ENCODE measurements at places on chromosomes 3 and 15.

DNA sequence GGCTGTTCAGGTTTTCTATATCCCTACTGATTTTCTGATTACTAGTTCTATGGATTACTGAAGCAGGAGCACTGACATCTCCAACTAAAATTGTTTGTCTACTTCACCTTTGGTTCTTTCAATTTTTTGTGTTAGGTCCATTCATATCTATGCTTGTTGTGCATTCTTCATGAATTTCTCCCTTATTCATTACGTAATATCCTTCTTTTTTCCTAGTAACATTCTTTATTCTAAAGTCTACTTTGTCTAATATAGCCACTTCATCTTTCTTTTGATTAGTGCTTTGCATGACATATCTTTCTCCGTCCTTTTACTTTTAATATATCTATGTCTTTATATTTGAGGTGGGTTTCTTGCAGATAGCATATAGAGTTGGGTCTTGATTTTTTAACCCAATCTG is 116.3 kb upstream of the BHLHE40 start:
- DNase-seq = no peak

GRCh38 chr3:66038726-66039589 is at the start of gene MAGI1:
Gene MAGI1, minus strand, starts transcription at chr3:66038918. Its CDS starts 610 bp downstream, at chr3:66038308.
- DNase-seq = no peak

GRCh38 chr3:12073106-12073505 is 68.9 kb downstream of the SYN2 start:
- DNase-seq = no peak

DNA sequence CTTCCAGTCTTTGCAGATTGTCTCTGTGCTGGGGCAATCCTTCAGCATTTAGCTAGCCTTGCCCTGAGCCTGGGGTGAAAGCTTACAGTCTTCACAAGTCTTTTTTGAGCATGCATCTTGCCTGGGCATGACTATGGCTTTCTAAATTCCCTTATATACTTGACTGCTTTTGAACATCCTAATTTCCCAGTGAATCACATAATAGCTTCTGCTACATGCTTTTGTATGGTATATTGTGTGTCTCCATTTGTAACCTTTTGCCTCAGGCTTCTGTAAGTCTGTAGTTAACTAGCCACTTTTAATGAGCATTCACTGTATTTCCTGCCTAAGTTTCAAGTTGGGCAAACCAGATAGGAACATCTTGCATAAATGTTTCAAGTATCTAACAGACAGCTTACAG is 76.8 kb downstream of the CHCHD4 start:
- DNase-seq = no peak

GRCh38 chr3:133830071-133830470 is 24.5 kb downstream of the SRPRB start:
- no peak for DNase-seq

Data from stimulated activated CD8-positive, alpha-beta memory T cell treated with anti-CD3 and anti-CD28 coated beads, Interleukin-7, amount 100 ng/mL, for 1 hour (primary cell).